ENCODE measurements at places on chromosomes 1 and 21. TPM values are rescaled to one million over a fixed set of nuclear protein-coding genes. Genes with fewer than 3 reads are reported as not detected.

DNA sequence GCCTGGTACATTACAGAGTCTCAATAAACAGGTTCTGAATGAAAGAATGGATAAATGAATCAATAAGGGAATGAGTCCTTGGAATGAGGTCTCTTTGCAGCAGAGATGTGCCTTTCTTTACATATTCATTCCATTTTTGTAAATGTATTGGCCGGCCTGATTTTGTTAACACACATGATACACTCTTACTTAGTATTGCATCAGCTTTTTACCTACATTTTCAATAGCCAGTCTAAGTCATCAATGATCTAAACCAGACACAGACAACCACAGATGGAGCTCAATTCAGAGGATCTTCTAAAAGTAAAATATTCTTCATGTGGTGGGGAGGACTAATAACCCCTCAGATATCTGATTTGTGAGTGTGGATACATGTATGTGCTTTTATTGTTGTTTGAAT lies 653.1 kb downstream of the LMO4 start:
- no peak for DNase-seq

CFAP107 gene
- not detected for total RNA-seq

MYOCOS gene
- total RNA-seq: not detected

DNA sequence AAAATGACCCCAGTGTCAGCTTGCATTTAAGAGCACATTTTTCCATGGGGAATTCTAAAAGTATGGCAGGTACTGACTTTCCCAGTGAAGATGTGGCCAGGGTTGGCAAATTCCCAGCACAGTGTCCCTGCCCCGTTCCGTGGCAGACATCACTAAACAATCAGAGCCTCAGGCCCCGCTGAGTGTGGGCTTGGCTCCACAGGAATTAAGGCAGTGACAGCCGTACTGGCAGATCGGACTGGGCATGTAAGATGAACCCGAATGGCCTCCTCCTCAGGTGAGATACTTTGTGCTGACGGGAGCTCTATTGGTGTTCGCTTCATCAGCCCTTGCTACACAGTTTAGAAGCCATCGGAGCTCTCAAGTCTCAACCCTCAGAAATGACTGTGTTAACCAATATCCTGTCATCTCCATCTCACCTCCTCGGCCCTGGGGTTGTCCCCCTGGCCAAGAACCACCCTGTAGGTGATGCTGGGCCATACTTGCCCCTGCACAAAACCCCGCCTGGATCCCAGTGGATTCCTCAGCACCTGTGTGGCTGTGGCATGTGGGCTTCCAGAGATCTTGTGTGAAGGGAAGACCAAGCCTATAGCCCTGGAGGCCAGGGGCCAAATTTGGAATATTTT lies 29.0 kb upstream of the ABCG1 start:
- no peak for DNase-seq

RGL1 gene
- total RNA-seq: 18.9 TPM

CD1B gene
- not detected for total RNA-seq

GRCh38 chr1:229396585-229397206 lies 37.2 kb downstream of the ACTA1 start:
- DNase-seq: no peak

DNA sequence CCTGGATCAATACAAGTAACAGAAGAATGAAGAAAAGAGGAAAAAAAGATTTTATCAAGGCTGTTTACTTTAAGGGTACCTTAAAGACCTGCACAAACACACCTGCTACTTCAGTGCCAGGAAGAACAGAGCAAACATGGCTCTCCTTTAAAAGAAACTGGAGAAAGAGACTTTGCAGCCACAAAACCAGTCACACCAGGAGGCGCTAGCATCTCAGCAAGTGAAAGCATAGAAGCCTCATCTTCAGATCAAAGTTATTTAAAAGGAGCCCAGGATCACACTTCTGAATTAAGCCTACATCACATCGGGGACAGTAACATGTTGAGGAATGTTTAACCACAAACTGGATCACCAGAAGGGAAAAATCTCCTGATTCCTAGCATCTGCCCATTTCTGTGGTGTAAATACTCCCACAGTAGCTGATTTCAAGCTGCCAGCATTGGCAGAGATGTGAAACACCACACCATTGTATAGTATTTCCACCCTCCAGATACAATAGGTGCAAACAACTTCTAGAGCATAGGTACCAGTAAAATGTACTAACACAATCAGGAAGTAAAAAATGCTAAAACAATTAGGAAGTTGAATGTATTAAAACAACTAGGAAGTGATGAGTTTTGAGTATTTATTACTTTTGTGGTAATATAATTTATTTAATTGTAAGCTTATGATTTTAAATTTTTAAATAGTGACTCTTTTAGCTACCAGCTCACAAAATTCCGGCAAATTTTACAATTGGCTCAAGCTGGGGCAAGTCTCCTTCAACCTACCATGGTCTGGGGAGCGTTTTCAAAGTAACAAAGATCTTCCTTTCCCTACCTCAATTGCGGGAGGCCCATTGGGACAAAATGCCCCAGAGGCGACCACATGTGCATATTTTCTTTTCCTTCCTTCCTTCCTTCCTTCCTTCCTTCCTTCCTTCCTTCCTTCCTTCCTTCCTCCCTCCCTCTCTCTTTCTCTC lies 105.3 kb upstream of the CLDN14 start:
- no peak for DNase-seq

DNAI4 gene
- 14.3 TPM for total RNA-seq

TNFRSF4 gene
- 1.4 TPM for total RNA-seq

ANXA9 gene
- total RNA-seq: not detected

- no peak for DNase-seq
Measured at GRCh38 chr1:246095443-246095842, 411.6 kb downstream of the SMYD3 start.

DNA sequence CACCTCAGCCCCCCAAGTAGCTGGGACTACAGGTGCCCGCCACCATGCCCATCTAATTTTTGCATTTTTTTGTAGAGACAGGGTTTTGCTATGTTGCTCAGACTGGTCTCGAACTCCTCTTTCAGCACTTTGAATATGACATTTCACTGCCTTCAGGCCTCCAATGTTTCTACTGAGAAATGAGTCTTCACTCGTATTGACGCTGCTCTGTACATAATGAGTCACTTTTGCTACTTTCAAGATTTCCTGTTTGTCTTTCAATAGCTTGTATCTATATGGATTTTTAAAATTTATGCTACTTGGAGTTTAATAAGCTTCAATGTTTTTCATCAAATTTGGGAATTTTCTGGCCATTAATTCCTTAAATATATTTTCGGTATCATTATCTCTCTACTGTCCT lies 64.7 kb downstream of the GORAB start:
- DNase-seq: no peak

CDC7 gene
- total RNA-seq: 0.95 TPM

TIMM17A gene
- 83.6 TPM for total RNA-seq

- no peak for DNase-seq
Measured at GRCh38 chr1:14350197-14350596, 248.3 kb upstream of the KAZN start.

- no peak for DNase-seq
Measured at GRCh38 chr1:166200743-166201142, 33.9 kb upstream of the FAM78B start.

ADGRL4 gene
- total RNA-seq: 25.3 TPM

MARCKSL1 gene
- total RNA-seq: 28.5 TPM

DNA sequence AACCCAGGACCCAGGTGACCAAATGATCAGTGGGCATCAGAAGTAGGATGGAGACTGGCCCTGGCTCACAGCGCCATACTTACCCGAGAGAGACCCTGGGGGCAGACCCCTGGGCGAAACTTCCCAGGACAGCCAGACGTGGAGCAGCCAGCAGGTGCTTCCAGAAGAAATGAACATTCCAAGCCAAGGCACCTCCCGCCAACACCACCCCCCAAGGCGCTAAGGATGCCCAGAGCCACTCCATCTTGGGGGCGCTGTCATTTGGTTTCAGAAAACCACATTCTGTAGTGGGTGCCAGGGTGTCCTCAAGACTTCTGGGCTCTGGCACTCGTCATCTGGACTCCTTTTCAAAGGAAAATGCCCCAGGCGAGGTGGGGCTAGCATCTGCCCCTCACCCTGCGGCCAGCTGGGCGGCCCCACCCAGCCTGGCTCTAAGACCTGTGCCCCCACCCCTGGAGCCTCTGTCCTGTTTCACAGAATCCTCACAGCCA lies 98.8 kb downstream of the RIPK4 start:
- DNase-seq: no peak

- no peak for DNase-seq
Measured at GRCh38 chr1:84300501-84300900, 1.0 kb upstream of the SAMD13 start.

DNA sequence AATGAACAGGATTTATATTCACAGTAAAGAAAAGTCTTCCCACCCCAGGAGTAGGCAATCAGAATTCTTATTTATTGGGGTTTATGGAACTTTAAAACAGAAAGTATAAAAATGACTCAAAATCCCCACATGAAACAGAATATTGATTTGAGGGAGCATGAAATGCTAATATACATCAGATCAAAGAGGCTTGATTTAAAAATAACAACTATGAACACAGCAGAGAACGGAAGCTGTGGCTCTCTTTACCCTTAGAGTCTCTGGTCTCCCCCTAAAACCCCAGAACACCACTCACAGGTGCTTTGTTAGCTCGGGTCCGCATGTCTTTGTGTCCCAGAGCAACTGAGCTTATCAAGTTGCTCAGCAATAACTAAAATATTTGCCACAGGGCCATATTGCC lies 31.2 kb upstream of the FASLG start:
- DNase-seq: no peak

RIMS3 gene
- 1.6 TPM for total RNA-seq

- DNase-seq: no peak
Measured at GRCh38 chr21:24367936-24368335, 1239.3 kb downstream of the MRPL39 start.

CAPN9 gene
- 0.27 TPM for total RNA-seq

DNA sequence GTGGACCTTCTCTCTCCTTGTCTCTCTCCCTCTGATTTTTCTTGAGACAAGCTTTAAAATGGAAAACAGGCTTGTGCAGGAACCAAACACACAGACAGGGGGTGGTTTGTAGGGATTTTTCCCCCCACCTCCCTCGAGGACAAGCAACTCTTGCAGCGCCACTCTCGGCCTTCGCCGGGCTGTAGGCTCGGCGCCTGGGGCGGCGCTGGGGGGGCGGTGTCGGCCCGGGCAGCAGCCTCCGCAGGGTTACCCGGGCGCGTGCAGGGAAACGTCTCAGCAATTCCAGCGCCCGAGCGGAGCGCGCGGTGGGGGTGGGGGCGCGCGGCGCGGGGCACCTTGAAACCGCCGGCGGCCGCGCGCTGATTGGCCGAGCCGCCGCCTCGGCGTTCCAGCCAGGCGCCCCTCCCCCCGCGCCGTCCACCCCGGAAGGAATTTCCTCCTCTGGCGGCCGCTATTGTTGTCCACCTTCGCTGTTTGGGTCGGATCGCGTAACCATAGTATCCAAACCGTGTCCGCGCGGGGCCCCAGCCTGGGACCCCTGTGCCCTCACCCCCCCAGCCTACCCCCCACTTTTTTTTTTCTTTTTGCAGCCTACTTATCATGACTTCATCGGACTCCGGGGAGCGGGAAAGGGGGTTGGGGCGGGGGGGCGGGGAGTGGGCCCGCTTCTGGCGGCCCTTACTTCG lies 59.8 kb upstream of the ACOT11 start:
- peak; percentile 94 for DNase-seq

GRCh38 chr1:101365186-101365585 lies 128.4 kb downstream of the S1PR1 start:
- DNase-seq: no peak

RPTN gene
- not detected for total RNA-seq

GALNT2 gene
- total RNA-seq: 29.2 TPM

ETS2 gene
- total RNA-seq: 51.5 TPM

REN gene
- total RNA-seq: not detected

DNA sequence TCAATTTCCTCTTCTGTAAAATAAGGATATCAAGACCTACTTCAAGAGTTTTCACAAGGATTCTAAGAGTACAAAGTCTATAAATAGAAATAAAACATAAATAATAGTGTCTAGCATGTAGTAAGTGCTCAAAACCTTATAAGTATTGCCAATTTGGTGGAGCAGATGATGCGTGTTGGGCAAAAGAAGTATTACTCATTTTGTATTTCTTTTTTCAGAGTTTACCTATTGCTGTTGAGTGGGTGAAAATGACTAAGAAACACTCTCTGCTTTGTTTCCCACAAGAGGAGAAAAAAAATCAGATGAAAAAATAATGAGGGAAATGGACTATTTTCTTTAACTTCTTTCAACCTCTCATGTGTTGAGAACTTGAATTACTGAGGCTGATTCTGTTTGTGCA lies 103.3 kb upstream of the KCNK2 start:
- no peak for DNase-seq

DNA sequence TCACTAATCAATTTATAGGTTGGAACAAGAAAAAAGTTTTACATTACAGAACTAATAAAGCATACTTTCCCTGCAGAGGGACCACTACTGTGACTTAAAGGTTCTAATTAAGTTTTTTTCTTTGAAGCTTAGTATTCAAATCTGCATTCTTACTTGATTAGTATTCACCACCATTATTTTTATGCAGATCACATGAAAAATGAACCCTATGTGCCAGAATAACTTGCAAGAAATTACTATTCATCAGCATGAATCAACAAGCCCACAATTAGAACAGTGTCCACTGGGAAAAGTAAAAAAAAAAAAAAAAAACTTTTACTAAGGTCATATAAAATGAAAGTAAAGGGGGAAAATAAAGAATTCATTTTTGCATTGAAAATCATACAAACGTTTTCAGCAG lies 90.8 kb downstream of the SMYD3 start:
- no peak for DNase-seq

GRCh38 chr21:14836950-14837349 lies 227.8 kb downstream of the NRIP1 start:
- no peak for DNase-seq

- DNase-seq: no peak
Measured at GRCh38 chr1:215888159-215888558, 321.1 kb downstream of the KCTD3 start.

DNA sequence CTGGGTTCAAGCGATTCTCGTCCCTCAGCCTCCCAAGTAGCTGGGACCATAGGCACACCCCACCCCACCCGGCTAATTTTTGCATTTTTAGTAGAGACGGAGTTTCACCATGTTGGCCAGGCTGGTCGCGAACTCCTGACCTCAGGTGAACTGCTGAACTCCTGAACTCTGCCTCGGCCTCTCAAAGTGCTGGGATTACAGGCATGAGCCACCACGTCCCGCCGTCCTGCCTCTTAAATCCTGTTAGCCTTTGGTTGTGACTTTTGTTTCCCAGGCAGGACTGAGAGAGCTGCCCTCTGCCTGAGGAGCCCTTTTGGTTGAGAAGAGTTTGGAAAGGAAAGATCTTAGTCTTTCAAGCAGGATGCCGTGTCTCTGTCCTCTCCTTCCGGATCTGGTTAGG lies 59.3 kb upstream of the C1orf174 start:
- DNase-seq: no peak

SLC1A7 gene
- total RNA-seq: not detected

- no peak for DNase-seq
Measured at GRCh38 chr1:44072204-44072603, 40.9 kb upstream of the SLC6A9 start.

KRTAP19-3 gene
- total RNA-seq: not detected

HSD3B2 gene
- total RNA-seq: not detected

GRCh38 chr1:67970088-67970487 lies 80.3 kb downstream of the DIRAS3 start:
- DNase-seq: no peak

GRCh38 chr1:224430511-224431113 lies 4.0 kb downstream of the WDR26 start:
- no peak for DNase-seq

GRCh38 chr1:164599272-164599671 lies 40.3 kb downstream of the PBX1 start:
- DNase-seq: no peak

ITLN1 gene
- total RNA-seq: 9.2 TPM
